Right hindlimb (tissue), 1 donor: ENCODE measurements at places on chromosomes 6 and 20.

DNA sequence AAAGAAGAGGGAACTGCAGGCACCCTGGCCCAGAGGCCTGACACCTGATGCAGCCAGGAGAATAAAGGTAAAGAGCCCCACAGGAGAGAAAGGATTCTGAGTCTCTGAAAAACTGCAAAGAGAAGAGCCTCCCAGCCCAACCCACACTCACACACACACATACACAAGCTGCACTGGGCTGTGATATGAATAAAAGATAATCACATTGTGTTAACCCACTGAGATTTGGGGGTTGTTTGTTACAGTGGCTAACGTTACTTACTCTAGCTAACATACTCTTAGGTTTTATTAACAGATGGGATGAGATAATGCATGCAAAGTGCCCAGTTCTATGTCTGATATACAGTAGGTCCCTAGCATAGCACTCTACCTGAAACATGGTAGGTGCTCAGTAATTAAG, 554.4 kb downstream of the CD83 start:
- DNase-seq: no peak

GRCh38 chr6:11770546-11771466, 7.8 kb downstream of the ADTRP start:
- DNase-seq: peak; percentile 84

DNA sequence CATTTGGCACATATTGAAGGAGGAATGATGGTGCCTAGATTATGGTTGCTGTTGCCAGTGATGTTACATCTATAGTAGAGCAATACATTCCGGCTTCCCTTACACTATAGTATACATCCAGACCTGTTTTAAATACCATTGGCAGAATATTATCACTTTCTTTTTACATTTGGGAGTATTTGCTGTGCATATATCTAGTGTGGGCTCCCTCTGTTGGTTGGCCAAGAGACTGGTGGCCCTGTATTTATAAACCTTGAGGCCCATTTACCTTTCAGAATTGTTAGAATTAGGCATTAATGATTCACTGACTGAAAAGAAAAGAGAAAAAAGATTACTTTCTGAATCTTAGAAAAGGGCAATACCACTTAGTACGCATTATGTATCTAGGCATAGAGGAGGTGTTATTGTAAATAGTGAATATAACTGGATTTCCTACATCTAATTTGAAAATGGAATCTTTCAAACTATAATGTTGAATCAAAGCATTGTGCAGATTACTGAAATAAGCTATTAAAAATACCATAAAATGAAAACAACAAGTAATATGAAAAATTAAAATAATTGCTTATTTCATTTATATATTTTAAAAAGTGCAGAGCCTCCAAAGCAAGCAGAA, 628.8 kb upstream of the MAN1A1 start:
- DNase-seq: no peak

GRCh38 chr6:142518126-142518525, 216.3 kb downstream of the ADGRG6 start:
- no peak for DNase-seq

- DNase-seq: no peak
Measured at GRCh38 chr6:90110971-90111370, 185.7 kb downstream of the BACH2 start.

DNA sequence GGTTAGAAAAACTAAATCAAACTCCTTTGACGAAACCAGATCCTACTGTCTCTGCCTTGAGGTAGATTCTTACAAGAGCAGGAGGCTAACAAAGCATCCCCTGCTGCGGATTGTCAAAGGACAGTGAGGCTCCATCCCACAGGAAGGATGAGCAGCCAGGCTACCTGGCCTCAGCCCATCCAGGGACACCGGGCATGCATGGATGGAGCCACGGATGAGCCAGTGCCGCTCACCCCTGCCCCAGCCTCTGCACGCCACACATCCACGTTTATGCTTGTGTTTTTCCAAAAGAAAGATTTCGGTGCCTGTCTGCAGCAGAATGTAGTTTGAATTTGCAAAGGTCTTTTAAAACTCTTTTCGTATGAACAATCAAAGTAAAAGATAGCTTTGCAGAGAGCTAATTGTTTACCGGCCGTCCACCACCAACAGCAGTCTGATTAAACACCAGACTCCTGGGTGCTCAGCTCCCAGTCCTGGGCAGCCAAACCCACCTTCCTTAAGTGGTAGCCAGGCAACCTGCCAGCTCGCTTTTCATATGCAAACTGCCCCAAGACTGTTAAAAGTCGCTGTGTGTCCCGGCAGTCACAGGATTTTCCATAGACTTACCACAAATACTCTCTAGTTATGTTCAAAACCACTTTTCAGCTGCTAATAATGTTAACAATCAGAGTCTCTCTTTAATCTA, 999 bp downstream of the THBS2 start:
- peak; percentile 45 for DNase-seq

DNA sequence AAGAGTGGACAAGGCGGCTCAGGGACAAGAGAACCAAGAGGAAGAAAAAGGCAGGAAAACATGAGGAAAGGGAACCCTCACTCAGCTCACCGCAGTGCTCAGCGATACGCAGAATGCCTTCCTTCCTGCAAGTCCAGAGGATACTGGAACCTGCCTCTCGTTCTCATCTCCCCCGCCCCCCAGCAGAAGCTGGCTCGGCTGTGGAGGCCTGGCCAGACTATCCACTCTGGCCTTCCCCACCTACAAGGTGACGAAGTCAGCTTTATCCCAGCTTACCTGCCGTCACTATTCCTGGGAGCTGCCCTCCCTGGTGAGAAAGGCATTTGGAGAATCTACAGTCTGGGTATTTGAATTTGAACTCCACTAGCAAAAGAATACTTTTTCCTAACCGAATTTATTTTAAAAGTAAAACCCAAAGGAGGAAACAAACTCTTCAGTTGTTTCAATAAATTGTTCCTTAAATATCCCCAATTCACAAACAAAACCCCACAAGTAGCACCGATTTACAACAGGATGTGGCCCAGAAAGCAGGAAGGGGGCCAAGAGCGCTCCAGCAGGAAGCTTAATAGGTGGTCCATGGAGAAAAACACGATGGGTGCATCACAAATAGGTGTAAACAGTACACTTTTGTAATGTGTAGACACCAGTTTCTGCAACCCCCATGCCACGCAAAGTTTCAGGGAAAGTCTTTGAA, 2.1 kb upstream of the DIDO1 start:
- peak; percentile 4 for DNase-seq

DNA sequence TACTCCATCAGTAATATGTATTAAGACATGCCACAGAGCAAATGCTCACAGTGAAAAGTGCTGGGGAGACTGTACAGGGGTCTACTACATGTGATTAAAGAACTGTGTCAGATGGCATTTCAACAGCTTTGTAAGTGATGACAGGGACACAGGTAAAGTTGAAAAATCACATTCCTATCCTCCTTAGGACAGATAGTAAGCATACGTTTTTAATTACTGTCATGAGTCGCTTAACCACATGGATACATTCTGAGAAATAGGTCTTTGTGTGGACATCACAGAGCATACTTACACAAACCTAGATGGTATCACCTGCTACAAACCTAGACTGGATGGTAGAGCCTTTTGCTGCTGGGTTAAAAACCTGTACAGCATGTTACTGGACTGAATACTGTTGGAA, 645.8 kb upstream of the AGPAT4 start:
- DNase-seq: no peak

- no peak for DNase-seq
Measured at GRCh38 chr6:43274916-43275597, 23.0 kb upstream of the SLC22A7 start.

GRCh38 chr6:42359021-42359420, 92.7 kb downstream of the TRERF1 start:
- no peak for DNase-seq

- no peak for DNase-seq
Measured at GRCh38 chr20:48015943-48016723, 230.9 kb upstream of the SULF2 start.

DNA sequence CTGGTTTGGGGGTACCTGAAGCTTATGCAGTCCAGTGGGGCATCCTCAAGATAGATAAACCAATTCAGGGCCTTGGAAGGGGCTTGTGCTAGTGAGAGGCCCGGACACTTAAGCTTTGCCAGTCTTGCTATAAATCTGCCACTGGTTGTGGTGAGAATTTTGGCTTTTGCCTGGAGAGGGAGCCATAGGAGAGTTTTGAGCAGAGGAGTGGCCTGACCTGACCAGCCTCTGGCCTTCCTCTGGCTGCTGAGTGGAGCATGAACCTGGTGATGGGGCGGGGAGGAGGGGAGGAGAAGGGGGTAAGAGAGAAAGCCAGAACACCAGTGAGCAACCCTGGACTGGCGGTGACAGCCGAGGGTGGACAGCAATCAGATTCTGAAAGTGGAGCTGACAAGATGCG, 7.1 kb downstream of the TMEM74B start:
- no peak for DNase-seq

DNA sequence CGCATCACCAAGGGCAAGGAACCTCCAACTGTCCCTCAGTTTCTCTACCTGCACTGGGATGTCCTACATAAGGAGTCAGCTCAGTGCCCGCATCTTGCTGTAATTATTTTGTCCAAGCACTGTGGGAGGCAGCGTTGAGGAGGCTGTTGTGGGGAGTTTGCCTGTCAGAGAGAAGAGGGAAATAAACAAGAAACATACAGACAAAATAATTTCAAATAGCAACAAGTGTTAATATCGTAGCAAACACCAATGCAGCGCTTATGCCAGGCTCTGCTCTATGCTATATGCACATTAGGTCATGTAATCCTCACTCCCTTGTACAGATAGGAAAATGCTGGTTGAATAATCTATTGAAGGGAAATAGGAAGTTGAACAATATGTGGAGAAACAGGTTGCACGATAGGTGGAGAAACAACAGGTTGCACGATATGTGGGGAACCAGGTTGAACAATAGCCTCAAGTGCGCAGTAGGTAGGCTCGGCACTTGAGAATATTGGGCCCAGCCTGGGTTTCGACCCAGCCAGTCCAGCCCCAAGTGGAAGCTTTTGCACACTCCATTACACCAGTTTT, 91.2 kb upstream of the SIRPA start:
- no peak for DNase-seq

GRCh38 chr6:72636215-72636614, 14.4 kb downstream of the KCNQ5 start:
- DNase-seq: no peak

DNA sequence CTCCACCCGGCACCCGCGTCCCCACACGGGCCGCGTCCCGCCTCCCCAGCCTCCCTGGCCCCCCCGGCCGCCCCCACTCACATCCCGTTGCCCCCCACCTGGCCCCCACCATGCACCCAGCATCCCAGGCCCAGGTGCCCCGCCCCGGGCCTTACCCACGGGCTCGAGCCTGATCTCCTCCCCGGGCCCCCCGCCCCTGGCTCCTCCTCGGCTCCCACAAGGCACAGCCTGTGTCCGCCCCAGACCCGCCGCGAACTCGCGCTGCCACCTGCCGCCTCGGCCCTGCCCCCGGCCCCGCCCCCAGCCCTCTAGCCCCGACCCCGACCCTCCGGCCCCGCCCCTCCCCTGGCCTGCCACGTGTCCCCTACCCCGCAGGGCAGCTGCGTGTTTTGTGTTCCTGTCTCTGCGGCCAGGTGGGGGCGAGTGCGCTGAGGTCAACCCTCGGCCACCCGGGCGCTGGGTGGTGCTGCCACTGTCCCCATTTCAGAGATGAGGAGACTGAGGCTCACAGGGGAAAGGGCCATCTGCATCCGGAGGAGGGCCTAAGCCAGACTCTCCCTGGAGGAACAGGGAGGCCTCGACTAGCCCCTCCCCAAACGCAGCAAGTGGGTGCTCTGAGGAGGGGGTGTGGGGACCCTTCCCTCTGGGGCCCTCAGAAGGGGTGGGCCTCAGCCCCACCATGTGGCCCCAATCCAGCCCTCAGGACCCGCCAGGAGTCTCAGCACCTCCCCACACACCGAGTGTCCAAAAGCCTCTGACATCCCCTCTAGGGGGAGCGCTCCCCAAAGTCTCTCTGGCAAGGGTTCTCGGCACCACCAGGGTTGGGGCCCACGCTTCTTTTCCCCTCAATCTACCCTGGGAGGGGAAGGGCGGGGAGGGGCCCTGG, 99.8 kb downstream of the TAF4 start:
- no peak for DNase-seq
